ENCODE measurements at places on chromosomes 1 and 21.

GRCh38 chr1:179230721-179231120, 1.2 kb upstream of the ABL2 start:
- DNase-seq: no peak

DNA sequence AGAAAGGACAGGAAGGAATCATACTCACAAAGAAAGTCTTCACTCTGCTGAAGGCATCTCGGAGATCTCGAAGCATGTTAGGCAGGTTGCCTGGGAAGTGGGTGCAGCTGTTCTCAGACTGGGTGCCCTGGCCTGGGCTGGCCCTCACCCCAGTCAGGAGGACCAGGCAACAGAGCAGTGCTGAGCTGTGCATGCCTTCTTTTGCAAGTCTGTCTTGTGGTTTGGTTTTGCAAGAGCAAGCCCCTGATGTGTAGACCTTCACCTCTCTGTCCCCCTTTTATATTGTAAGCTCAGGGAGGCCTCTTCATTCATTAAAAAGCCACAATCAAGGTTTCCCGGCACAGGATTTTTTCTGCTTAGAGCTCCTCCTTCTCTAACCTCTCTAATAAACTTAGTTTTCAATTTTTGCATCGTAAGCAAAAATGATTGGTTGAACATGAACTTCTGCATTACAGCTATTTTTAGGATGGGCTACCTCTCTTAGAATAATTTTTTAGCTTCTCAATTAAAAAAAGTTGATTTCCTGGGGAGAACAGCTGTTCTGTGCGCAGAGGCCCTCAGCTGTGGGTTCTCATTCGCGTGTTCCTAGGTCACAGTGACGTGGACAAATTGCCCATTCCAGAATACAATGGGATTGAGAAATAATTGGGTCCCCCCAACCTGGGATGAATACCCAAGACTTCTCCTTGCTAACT, at the start of gene IL10:
TSS of gene IL10 (minus strand) at position 252 of the 695 bp plus-strand sequence. CDS start at position 193, 59 bp downstream.
- no peak for DNase-seq

DNA sequence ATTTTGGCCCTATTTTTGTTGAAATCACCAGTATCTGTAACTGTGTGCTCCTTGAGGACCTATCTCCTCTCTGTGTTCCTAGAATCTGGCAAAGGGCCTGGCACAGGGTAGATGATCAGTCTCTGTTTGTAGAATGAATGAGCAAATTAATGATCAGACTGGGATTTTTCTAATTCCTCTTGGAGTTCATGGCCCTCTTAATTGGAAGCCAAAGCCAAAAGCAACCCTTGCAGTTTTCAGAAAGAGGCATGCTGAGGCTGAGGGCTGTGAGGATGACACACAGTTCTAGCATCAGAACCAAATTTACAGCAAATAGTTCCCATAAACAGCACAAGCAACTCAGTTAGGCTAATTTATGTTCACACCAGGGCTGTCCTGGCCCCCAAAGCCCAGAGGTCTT, 111.1 kb upstream of the BEND5 start:
- no peak for DNase-seq

- no peak for DNase-seq
Observed at GRCh38 chr1:53396573-53397268, 62.5 kb upstream of the DMRTB1 start.

- no peak for DNase-seq
Observed at GRCh38 chr1:19414515-19415121, 70.7 kb downstream of the CAPZB start.

Measured in activated CD4-positive, alpha-beta T cell treated with anti-CD3 and anti-CD28 coated beads for 48 hours (primary cell).